NCI-H1105 treated with DMSO at 0.1 percent for 48 hours (cell line): ENCODE measurements at places on chromosomes 7 and 10.

DNA sequence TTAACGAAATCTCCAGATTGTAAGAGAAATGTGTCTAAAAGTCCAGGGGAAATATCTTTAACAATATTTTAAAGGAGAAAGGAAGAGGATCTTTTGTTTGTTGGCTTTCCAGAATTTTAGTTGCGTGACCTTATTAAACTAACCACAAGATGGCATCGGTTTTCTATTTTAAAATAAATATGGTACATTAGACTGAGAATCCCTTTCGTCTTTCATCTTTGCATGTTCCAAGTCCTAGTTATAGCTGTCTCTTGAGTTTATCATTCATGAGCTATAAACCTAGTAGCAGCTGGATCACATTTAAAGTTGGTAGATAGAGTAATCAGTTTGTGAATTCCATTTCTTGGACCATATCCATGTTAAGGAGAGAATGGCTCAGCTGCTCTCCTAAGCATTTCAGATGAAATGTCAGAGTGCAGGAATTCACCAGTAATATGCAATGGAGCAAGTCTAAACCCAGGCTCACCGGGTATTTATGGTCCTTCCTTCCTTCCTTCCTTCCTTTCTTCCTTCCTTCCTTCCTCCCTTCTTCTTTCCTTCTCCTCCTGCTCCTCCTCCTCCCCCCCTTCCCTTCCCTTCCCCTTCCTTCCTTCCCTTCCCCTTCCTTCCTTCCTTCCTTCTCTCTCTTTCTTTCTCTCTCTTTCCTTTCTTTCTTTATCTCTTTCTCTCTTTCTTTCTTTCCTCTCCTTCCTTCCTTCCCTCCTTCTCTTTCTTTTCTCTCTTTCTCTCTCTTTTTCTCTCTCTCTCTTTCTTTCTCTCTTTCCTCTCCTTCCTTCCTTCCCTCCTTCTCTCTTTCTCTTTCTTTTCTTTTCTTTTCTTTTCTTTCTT, 57.8 kb upstream of the RAB18 start:
- peak; percentile 40 for DNase-seq

DNA sequence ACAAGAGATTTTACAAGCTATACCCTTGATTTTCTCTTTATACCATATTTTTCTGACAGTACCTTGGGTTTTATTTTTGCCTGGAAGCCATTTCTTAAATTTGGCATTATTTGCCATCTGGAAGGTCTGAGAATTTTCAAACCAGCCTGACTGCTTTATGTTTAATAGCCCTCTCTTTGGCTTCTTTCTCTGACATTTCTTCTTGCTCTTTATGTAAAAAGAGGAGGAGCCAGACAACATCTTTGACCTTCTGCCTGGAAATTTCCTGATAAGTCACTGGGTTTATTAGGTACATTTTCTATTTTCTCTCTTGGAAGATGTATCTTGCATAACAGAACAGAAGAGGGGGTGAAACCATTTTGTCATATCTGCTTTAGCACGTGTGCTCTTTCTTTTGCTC, 79.6 kb downstream of the LANCL2 start:
- no peak for DNase-seq

GRCh38 chr10:133329491-133330202, 7.0 kb downstream of the CALY start:
- DNase-seq, result peak; percentile 48

- peak; percentile 36 for DNase-seq
Measured at GRCh38 chr10:76297780-76298281, 866.4 kb downstream of the LRMDA start.

DNA sequence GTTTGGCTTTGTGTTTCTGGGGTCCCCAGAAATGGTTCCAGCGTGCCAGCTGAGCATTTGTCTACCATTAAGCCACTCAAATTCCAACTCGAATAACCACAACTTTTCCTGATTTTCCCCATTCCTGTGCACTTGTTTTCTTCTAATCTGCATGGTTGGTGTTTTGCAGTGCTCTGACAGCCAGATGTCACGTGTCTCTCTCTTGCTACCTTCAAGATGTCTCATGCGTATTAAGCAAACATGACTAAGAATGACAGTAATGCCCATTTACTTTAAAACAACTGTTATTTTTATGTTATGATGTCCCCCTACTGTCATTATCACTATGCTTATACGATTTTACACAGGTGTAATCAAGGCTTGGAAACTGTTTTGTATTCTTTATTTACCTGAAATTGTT, 35.2 kb upstream of the MXI1 start:
- no peak for DNase-seq

DNA sequence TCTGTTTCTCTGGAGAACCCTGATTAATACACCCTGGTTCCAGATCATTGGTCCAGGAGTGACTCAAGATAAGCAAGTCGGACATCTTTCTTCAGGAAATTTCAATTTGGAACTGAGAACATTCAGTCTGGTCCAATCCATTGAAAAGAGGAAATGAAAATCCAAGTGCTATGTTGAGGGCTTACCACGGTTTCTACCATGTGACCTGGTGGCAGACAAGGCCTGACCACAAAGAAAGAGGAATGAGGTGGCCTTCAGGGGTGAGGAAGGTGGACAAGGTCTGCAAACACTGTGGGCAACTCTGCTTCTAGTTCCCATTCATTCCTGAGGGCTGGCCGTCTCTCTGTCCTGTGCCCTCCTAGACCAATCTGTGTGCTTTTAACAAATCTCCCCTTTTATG, 149.2 kb upstream of the GHITM start:
- DNase-seq, result no peak

DNA sequence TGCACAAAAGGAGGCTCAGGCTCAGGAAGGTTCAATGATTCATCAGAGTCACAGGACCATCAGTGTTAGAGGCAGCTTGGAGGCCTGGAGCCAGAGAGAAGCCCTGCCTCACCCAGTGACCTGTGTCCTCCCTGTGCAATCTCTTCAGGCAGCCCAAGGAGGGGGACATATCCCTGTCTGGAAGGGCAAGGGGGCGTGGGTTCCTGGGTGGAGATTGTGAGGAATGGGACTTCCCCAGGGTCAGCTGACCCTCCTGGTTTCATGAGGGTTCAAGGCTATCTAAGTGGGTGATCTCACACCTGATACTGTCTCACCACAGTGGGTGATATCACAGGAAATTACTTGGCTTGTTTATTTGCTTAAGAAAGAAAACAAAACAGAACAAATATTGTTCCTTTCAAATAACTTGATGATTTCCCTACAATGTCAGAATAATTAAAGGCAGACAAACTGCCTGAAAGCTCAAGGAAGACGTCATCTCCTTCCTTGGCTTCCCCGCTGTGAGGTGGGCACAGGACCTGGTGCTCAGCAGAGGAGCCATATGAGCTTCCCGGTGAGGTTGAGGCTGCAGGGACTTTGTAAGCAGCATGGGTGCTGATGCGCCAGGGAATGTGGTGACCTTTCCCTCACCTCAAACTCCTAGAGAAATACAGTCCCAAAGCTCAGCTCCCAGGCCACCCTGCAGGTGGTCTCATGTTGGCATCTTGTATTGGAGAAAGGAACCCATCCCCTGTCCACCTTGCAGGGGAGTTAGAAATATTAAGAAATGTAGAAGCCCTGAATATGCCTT, 763.2 kb downstream of the GRID1 start:
- no peak for DNase-seq

- no peak for DNase-seq
Measured at GRCh38 chr7:18771834-18772566, 276.5 kb downstream of the HDAC9 start.

- DNase-seq, result no peak
Measured at GRCh38 chr10:103576076-103576471, 82.6 kb downstream of the NEURL1 start.

DNA sequence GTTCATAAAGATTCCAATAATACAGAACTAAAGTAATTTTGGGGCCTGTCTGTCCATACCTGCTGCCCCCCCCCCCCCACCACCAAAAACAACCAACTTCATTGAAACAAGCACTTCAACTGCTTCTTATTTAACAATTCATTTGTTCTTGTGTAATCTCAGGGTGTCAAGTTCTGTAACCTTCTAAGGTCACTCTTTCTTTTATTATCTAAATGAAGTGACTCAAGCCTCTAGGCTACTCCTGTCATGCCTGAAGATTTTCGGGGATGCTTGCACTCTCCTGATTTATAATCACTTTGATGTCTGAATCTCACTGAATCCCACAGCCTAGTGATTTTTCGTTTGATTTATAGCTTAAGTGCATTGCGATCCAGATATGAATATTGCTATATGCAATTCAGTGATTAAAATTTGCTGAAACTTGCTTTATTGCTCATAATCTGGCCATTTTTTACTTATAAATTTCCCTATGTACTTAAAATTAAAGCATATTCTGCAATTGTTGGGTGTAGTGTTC, 27.2 kb downstream of the GARIN1A start:
- no peak for DNase-seq

GRCh38 chr10:132690821-132691610, 94.9 kb downstream of the NKX6-2 start:
- no peak for DNase-seq

- DNase-seq, result no peak
Measured at GRCh38 chr7:153370092-153370491, 610.5 kb downstream of the ACTR3B start.

GRCh38 chr7:27345164-27345887, 102.7 kb downstream of the EVX1 start:
- no peak for DNase-seq

DNA sequence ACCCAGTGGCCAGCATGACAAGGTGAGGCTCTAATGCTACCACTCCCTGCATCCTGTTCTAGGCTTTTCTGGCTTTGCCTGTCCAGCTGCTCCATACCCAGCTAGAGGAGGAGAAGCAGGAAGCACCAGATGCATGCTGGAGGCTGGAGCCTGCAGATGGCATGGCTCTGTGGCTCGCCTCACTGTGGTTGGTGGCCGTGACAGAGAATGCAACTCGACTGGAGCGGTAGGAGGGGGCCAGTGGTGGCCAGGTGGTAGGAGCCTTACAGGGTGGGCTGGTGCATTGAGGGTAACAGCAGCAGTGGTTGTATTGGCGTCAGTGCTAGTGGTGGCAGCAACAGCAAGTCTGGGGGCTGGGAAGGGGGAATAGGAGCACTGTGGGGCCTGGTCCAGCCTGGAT, 128.6 kb downstream of the ZNF248 start:
- no peak for DNase-seq

GRCh38 chr7:137213744-137214143, 129.8 kb downstream of the PTN start:
- no peak for DNase-seq

DNA sequence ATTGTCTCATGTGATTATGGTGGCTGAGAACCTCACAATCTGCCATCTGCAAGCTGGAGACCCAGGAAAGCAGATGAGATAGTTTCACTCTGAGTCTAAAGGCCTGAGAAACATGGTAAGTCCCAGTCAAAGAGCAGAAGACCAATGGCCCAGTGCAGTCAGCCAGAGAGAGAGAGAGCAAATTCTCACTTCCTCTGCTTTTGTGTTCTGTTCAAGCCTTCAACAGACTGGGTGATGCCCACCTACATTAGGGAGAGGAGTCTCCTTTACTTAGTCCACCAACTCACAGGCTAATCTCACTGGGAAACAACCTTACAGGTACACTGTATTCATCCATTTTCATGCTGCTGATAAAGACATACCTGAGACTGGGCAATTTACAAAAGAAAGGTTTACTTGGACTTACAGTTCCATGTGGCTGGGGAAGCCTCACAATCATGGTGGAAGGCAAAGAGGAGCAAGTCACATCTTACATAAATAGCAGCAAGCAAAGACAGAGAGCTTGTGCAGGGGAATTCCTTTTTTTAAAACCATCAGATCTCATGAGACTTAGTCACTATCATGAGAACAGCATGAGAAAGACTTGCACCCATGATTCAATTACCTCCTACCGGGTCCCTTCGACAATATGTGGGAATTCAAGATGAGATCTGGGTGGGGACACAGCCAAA, 4.7 kb upstream of the FRMPD2 start:
- no peak for DNase-seq

DNA sequence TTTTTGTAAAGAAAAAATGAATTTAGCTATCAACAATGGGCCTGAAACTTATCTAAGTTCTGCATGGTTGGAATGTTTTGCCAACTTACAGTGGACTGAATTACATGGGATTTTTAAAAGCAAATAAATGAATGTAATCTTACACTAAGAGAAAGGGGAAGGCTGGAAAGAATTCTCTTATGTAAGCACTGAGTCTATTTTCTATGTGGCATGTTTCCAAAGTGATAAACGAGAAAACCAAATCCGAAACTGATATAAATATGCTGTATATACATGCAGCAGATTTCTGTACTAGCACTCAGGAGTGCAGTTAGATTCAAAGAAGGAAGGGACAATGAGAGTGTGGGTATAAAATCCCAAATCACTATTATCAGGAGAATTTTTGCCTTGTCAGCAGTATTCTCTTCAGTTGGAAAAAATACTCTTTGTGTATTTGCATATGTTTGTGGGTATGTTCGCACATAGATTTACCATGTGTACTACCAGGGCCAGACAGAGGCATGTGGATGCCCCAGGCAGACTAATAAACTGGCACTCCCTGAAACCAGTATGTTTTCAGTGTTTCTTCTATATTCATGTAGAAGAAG, 334.3 kb upstream of the SEMA3D start:
- no peak for DNase-seq

GRCh38 chr10:3330663-3331062, 158.1 kb upstream of the PITRM1 start:
- no peak for DNase-seq

GRCh38 chr7:32224276-32224675, 154.1 kb upstream of the PDE1C start:
- no peak for DNase-seq

DNA sequence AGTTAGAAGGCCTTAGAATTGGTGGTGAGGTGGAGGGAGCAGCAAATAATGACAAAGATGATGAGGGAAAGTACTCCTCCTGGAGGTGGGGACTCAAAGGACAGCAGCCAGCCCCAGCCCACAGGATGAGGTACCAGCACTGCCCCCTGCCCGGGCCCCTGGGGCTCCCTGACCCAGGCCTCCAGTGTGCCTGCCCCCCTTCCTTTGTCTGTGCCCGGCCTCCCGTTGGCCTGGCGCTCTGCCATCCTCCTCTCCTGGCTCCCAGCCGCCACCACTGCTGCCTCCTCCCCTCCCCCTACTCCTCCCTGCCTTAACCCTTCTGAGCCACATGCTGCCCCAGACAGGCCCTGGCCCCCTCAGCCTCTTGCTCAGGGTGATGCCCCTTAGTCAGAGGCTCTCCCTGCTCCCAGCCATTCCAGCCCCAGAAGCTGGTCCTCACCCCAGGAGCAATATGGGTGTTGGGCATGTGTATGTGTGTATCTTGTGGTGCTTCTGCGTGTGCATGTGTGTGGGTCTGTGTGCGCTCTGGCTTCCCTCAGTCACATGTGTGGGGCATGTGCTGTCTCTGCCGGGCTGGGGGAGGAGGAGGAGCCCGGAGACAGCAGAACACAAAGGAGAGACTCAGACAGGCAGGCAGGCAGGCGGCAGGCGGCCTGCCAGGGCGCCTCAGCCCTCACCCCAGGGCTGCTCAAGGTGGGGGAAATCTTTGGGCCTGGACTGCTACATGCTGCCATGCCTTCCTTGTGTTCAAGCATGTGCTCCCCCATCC, 2.6 kb downstream of the LDB1 start:
- peak; percentile 51 for DNase-seq

GRCh38 chr7:111101856-111102646, 11.1 kb downstream of the LRRN3 start:
- no peak for DNase-seq

- DNase-seq, result no peak
Measured at GRCh38 chr7:47497367-47498096, 84.4 kb downstream of the TNS3 start.

GRCh38 chr7:97480772-97481390, 251.0 kb upstream of the TAC1 start:
- DNase-seq, result no peak

GRCh38 chr7:152486968-152487367, 51.2 kb upstream of the KMT2C start:
- DNase-seq, result no peak
